ENCODE measurements at places on chromosomes 5 and 9.

- DNase-seq, result no peak
Measured at GRCh38 chr9:68476422-68476821, 64.3 kb downstream of the TMEM252 start.

DNA sequence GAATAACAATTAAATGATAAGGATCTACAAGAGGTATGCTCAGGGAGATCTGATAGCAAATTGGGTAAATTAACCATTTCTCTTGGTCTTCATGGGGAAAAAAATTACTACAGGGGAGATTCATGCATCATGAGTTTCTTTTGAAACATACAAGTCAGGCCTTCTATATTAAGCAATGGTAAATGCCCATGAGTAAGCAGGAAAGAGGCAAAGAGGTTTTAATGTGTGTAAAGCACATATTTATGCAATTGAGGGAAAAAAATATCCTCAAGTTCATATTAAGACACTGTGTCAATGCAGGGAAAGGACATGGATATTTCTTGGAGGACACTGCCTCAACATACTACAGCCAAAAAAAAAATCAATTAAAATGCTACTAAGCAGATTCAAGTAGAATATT, 73.4 kb upstream of the NR4A3 start:
- DNase-seq, result no peak

DNA sequence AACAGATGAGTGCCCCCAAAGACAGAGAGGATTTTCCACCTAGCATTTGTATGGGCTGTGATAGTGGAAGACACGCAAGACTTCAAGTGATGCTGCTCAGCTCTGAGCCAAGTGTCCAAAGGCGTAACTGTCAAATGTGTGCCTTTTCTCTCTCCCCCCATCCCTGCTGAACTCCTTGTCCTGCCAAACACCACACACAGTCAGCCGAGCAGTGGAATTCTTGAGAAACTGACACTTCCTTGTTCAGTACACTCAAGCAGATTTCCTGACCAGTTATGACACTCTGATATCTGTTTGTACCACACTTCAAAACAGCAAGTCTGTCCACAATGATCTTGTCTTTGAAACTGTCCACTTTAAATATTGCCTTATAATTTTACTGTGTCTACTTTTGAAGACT, 166.4 kb downstream of the PIK3R1 start:
- DNase-seq, result no peak

DNA sequence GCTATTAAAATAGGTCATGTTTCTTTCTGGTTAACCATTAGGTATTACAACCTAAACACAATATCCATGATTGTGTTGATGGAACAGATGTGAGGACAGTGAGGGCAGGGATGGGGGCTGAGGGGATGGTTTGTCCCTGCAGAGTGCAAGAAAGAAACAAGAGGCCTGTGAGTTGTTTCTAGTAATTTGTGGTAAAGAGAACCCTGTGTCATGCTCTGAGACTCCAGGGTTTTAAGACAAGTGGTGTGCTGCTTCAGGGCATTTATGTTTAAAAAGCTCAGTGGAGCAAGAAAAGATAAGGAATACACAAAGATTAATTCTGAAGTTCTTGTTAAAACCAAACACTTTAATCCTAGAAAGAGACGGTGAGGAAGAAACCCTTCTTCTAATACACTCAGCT, 656.5 kb downstream of the TLE1 start:
- DNase-seq, result no peak

DNA sequence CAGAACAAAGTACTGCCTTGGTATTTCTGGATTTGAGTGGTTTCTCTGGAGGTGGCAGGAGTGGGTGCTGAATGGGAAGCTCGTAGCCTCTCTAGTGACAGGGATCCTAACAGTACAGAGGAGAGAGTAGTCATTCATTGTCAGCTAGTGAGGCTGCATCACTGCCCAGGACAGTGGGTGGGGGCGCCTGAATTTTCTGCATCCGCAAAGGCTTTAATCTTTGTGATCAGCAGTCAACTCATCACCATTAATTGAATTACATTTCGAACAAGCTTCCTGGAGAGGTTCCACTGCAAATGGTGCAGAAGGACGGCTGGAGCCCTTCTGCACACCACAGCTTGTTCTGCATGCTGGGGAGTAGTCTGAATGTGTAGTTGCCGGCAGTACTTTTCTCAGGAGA, 77.5 kb downstream of the HSPA4 start:
- DNase-seq, result no peak

All from activated T-cell treated with anti-CD3 and anti-CD28 coated beads, Interleukin-2, amount 50 U/mL, for 48 hours (primary cell).